ENCODE measurements at places on chromosomes 1 and 21.

GRCh38 chr21:31580866-31581276 lies 78.6 kb upstream of the SOD1 start:
- DNase-seq: peak; percentile 78

DNA sequence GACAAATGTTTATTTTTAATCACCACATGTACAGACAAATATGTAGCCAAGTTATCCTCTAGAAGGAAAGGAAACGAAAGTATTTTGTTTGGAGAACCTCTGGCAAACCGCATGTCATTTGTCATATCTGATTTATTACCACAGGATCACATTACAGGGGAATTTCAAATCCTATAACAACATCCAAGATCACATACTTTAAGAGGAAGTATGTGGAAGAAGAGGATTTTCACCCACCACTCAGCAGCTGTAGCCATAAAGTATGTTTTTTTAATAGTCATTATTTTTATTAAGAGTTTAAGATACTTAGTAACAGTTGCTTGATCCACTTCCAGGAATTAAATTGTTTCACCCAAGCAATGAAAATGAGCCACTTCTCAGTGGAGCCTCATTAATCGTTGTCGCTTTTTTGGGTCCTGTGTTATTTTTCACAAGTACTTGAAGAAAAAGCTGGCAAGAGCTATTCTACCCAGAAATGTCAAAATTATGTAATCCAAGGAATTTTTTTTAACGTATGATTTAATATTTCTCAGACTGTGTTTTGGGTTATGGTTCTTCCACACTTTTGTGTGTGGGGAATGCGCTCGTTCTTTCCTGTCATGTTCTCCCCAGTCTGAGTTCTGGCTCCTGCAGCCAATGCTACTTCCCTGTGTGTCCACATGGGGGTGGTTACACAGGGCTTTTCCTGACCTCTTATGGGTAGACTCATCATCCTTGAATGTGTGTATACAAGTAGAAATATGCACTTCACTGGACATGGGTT lies 6.9 kb downstream of the SERTAD4 start:
- peak; percentile 84 for DNase-seq

DNA sequence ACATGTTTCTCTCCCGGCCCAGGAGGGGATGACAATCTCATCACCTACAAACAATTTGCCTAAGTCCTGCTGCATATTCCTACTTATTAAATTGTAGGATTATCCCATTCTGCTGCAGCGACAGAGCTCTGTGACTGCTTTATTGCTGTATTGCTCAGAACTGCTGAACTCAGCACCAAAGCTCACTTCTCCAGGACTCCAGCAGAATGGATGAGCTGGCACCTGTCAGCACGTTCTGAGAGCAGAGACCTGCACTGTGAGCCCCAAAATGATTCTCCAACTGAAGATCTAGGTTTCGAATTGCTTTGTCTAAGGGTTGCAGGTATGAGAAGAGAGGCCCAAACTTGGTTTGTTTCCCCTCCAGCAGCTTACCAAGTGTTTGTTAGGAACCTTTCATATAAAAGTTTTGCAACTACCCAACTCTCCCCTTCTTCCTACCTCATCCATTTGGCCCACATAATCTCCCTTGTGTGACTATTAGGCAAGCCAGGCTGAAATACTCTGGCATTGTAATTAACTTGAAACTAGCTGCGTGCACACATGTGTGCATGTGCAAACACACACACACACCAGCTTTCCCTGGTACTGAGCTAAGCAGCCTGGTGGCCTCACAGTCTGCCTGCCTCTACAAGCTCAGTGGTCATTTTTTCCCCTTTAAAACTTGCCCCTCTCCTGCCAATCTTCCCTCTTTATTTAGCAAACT lies 161.4 kb upstream of the CAMK1G start:
- no peak for DNase-seq

DNA sequence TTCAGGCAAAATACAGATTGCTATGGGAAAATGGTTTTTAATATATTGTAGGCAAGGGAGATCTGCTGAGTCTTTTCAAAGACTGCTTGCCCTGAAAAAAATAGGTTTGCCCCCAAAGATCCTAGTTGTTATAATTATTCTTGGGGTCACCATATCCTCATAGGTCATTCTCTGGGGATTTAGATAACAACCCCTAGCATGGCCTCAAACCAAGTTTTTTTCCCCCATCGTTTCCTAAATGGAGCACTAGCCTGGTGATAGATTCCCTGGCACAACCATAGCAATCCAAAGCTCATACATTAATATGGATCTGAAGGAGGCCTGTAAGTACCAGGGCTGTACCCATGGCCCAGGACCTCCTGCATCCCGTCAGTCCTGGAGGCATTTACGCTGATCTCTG lies 315.2 kb downstream of the BACH1 start:
- DNase-seq: no peak

DNA sequence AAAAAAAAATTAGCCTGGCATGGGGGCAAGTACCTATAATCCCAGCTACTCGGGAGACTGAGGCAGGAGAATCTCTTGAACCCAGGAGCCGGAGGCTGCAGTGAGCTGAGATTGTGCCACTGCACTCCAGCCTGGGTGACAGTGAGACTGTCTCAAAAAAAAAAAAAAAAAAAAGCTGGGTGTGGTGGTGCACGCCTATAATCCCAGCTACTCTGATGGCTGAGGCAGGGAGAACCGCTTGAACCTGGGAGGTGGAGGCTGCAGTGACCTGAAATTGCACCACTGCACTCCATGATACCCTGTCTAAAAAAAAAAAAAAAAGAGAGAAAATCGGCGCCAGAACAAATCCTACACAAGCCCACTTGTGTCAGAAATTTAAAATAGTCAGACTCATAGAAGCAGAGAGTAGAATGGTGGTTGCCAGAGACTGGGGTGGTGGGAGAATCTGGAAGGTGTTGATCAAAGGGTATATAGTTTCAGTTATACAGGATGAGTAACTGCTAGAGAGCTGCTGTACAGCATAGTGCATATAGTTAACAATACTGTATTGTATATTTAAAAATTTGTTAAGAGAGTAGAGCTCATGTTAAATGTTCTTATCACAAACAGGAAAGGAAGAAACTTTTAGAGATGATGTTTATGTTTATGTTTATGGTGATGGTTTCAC lies 9.6 kb downstream of the DIP2A start:
- no peak for DNase-seq

DNA sequence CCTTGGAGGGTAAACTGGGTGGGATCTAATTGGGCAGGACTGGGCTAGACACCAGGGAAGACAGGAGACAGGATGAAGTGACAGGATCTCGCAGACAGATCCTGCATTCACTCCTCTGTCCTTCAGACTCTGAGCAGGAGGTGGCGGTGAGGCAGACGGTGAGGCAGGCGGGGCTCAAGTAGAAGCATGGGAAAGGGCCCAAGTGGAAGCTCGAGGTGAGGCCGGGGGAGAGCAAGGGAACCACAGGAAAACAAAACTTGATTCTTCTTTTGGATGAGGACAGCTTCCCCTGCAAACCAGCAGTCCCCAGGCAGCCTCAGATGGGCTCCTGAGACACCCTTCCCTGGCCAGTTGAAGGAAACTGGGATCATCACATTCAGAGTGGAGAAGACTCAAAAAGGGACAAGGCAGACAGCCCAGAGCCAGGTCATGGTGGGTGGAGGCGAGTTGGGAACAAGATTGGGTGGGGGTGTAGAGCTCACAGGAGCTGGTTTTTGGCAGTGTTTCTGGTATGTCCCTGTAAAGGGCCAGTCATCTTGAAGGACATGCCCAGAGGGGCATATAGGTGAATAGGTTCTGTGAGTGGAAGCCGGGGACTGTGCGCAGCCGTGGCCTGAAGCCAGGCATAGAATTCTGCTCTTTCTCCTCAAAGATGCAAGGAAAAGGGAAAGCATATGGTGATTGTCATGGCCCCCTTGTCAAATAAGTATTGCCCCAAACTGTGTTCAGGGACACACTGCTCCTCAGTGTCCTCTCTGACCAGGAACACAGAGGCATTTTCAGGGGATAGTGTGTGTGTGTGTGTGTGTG lies 18.0 kb downstream of the INKA2 start:
- DNase-seq: no peak

DNA sequence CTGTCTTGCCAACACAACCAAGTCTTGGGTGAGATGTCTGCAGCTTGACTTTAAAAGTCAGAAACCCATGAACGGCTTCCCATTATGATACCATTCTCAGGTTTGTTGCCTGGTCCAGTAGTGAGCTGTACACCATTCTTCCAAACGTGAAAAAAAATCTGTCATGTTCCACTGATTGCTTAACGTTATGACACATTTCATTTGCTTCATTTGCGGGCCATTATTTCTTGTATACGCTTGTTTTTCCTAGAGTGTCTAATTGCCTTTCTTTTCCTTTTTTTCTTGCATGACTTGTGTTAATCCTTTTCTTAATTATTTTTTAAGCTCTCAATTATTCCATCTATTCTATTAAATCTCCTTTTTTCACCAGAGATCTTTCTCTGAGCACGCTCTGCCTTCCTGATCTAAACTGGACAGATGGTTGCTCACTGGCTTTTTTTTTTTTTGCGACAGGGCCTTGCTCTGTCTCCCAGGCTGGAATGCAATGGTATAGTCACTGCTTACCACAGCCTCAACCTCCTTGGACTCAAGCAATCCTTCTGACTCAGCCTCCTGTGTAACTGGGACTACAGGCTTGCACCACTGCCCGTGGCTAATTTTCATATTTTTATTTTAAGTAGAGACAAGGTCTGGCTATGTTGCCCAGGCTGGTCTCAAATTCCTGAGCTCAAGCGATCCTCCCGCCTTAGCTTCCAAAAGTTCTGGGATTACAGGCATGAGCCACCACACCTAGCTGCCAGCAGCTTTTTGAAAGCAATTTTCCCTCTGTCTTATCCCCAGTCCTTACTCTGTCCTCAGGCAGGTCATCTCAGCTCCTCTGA lies 31.7 kb upstream of the CAMTA1 start:
- DNase-seq: no peak

DNA sequence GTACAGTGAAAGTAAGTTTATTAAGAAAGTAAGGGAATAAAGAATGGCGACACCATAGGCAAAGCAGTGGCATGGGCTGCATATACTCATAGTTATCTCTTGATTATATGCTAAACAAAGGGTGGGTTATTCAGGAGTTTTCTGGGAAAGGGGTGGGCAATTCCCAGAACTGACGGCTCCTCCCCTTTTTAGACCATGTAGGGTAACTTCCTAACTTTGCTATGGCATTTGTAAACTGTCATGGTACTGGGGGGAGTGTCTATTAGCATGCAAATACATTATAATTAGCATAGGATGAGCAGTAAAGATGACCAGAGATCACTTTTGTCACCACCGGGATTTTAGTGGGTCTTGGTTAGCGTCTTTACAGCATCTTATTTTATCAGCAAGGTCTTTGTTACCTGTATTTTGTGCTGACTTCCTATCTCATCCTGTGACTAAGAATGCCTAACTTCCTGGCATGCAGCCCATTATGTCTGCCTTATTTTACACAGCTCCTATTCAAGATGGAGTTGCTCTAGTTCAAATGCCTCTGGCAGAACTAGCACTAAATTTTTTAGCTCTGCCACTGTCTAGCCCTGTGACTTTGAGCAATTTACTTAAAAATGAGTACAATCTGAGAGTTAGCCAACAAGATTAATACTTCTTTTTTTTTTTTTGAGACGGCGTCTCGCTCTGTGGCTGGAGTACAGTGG lies 110.3 kb upstream of the PALMD start:
- DNase-seq: no peak

DNA sequence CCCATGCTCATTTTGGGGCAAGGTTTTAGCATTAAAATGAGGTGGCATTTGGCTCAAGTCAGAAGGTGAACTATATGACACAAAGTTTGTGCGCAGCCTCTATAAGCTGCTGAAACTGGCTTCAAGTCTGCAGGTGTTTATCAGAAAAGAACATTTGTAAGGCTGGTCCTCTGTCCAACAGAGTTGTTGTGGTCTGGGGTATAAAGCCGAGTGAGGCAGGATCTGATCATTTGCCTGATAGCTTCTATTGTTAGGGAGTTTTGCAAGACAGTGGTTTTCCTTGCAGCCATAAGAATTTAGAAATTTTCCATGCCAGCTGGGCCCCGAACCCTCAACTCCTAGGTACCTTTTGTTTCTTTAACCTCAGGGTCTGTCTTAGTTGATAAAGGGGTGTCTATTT lies 130.8 kb downstream of the PGBD5 start:
- no peak for DNase-seq

DNA sequence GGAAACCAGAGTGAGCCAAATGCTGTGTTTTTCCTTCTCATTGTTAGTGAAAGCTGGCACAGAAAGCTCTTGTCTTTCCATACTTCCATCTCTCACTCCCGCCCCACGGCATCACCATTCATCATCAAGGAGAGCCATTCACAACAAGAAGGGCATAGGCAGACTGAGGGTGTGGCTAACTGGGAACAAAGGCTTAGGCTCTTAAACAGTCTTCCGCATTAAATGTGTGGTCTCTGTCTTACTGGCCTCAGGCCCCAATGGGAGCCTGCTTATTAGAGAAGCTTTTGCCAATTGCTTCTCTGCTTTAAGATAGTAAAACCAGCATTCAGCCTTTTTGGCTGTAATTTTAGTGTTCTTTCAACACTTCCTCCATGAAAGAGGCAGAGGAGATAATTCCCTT lies 51.4 kb downstream of the TNFSF18 start:
- DNase-seq: no peak

DNA sequence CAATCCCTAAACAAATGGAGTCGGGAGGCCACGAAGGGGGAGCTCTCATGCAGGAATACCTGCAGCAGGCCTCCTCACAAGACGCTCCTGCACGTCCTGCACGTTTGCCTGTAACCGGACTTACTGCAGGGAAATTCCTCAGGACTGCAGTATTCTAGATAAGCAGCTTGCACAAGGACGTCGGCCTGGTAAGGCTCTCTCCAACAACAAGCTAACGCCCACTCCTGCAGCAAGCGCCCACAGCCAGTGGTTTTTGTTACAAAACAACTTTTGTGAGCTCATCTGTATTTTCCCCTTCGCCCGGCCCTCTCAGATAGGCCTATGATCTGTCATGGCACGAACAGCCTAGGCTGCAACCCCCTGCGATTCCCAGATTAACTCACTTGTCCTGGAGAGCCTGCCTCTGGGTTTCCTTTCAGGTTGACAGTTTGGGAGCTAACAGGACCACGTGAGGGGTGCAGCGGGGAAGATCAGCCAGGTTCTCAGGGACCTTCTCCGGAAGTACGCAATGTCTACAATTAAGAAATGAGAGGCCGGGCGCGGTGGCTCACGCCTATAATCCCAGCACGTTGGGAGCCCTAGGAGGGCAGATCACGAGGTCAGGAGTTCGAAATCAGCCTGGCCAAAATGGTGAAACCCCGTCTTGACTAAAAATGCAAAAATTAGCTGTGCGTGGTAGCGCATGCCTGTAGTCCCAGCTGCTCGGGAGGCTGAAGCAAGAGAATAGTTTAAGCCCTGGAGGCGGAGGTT lies 921 bp upstream of the MIB2 start:
- DNase-seq: peak; percentile 93
